Stimulated activated CD4-positive, alpha-beta T cell treated with anti-CD3 and anti-CD28 coated beads, TNF-alpha, amount 100 ng/mL, for 48 hours (primary cell): ENCODE measurements at places on chromosomes 6 and 20.

DNA sequence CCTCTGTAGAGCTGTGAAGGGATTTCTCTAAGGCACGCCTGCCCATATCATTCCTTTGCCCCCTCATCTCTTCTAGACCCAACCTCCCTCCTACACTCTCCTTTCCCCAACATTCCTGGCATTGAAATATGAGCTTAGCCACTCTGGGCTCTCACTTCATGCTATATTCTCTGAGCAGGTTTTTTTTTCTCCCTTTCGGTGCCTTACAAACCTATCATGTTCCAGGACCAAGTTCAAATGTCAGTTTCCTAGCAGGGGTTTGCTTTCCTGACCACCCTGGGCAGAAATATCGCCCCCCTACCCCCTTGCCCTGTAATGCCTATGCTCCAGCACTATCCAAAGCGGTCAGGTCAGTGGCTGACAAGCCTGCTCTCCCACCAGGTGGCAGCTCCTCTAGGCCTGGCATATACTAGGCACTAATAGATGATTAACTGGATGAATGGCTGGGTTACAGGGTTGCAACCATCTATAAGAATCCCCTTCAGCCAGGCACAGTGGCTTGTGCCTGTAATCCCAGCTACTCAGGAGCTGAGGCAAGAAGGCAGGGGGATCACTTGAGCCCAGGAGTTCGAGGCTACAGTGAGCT lies 25.7 kb upstream of the AAR2 start:
- DNase-seq: no peak

DNA sequence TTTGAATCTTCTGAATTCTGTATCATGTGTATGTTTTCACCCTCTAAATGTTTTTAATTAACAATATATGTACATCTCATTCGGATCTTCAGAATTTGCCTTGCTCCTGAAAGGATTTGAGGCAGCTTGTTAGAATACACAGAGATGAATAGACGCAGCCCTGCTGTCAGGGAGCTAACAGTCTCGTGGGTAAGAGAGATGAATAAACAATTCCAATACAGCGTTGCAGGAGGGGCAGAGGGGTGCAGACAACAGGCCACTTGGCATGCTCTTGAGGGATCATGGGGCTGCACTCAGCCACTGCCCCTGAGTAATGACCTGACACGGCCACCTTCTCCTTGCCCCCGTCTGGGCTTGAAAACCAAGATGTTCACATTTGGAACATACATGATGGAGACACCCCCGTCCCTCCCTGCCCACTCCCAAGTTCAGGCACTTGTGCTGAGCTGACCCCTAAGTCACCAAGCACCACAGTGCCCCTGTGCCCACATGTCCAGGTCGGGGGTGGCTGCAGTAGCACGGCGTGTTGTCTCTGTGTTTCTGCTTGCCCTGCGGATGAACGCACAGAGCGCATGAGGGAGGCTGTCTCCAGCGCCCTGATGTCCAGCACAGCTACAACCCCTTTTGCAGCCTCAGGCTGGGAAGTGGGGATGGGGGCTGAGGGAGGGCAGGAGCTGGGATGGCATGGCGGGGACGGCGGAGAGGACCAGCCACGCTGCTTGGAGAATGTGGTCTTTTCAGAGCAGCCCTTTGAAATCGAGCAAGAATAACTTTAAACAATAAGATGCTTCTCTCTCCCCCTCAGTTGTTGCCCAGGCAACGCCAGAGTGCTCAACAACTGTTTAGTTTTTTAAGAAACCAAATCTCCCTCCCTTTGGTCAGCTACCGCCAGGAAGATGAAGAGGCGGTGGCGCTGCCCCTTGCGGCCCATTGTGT lies 33.0 kb upstream of the CDH22 start:
- DNase-seq: no peak

DNA sequence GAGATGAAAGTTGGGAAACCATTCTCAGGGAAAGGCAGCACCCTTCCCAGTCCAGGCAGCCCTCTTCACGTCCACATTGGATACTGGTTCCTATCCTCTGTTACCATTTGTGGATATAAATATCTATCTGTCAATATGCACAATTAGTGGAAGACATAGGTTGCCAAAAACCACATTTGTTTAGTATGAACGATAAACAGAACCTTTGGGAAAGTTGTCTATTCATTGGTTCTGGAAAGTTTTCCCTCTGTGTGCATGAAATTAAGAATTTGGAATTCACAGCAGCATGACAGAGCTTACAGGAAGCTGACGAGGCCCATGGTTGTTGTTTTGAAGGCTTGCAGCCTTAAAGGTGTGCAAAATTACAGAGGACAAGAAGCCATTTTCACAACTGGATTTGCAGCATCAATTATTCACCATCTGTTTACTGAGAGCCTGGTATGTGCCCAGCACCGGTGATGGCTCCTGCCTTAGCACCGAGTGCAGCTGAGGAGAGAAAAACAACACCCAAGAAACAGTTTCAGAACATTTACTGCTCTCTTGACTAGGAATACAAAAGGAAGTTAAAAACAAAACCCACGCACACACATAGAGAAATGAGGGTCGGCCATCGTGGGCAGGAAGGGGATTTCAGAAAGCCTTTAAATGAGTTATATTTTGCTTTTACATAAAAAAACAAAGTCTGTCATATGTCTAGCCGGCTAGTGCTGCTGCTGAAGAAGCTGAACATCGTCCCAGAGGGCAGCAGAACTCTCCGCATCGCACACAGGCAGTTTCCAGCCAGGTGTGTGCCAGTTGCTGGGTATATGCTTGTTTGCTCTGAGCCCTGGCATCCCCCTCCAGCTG lies 319.6 kb downstream of the FARS2 start:
- DNase-seq: no peak

GRCh38 chr6:111806165-111806547 lies 67.1 kb downstream of the FYN start:
- DNase-seq: no peak

DNA sequence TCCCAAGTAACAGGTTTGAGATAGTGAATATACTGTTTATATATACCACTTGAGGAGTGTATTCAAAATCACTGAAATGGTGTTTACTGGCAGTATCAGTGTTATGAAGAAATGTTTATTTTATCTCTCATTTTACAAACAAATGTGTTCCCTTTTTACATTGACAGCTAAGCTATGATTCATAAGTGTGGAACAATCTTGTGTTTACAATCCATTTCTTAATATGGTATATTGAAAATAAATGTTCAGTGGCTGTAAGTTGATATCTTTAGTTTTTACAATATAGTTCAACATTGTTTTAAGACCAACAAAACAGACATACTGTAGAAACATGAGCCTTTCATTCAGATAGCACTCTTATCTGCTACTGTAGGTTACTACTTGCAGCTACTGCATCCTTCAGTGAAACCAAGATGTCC lies 14.3 kb downstream of the PHF3 start:
- no peak for DNase-seq

DNA sequence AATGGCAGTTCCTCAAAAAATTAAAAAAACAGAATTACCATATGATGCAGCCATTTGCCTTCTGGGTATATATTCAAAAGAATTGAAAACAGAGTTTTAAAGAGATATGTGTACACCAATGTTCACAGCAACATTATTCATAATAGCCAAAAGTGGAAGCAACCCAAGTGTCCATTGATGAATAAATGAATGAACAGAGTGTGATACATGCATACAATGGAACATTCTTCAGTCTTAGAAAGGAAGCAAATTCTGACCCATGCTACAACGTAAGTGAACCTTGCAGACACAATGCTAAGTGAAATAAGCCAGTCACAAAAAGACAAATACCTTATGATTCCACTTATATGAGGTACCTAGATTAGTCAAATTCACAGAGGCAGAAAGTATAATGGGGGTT lies 34.7 kb upstream of the YWHAB start:
- DNase-seq: no peak

GRCh38 chr6:36277946-36278470 lies 8.1 kb downstream of the PNPLA1 start:
- DNase-seq: no peak

- no peak for DNase-seq
Observed at GRCh38 chr6:110491644-110492317, 15.4 kb upstream of the SLC22A16 start.

GRCh38 chr6:31978831-31979230 lies 3.0 kb upstream of the C4A start:
- DNase-seq: no peak

- DNase-seq: no peak
Observed at GRCh38 chr6:168496139-168496996, 55.4 kb downstream of the SMOC2 start.

GRCh38 chr20:58832457-58832856 lies 18.2 kb downstream of the GNAS-AS1 start:
- no peak for DNase-seq

GRCh38 chr6:3575166-3575565 lies 118.3 kb upstream of the SLC22A23 start:
- DNase-seq: no peak

DNA sequence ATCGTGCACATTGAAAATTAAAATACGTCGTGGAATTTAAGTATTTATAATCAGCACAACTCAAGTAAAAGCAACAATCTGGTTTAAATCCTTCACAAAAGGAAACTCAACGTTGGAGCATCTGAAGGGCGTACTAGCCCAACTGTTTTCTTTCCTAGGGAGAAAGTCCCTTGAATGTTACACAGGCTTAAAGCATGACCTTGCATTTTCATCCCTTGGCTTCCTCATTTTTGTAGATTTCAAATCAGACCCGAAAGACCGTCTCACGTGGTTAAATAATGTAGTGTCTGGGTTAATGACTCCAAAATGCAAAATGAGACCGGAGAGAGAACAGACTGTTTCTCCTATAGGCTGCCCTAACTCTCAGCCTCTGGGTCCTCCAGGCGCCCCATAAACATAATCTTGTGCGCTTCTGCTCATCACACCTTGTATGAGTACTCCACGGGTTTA lies 249.2 kb upstream of the RREB1 start:
- DNase-seq: no peak

- DNase-seq: no peak
Observed at GRCh38 chr6:85111481-85112011, 338.3 kb upstream of the NT5E start.
